ENCODE measurements at places on chromosomes 5 and 9.

- no peak for DNase-seq
These were observed 105.3 kb downstream of the PAX5 start for GRCh38 chr9:36928670-36929349.

GRCh38 chr5:151499501-151500035, 52.2 kb downstream of the SLC36A1 start:
- no peak for DNase-seq

- DNase-seq = no peak
These were observed 416.2 kb downstream of the ENC1 start for GRCh38 chr5:74224331-74224730.

- no peak for DNase-seq
These were observed 60.3 kb downstream of the HABP4 start for GRCh38 chr9:96510258-96510657.
